Posterior vena cava (tissue), 2 donors: ENCODE measurements at places on chromosomes 12 and 14. TPM values are rescaled to one million over a fixed set of nuclear protein-coding genes. Genes with fewer than 3 reads are reported as not detected.
A peak's percentile ranks its signal among the peaks of the same experiment; 100 is the strongest.

Gene PIK3C2G
- total RNA-seq, result 0.10 TPM

Gene TSPAN19
- total RNA-seq, result not detected

Gene APOF
- not detected for total RNA-seq

Gene SDSL
- total RNA-seq, result 1.1 TPM

Gene SLC2A14
- not detected for total RNA-seq

GRCh38 chr14:105206873-105207272 is 25.8 kb upstream of the NUDT14 start:
- DNase-seq, result no peak

- no peak for DNase-seq
Observed at GRCh38 chr14:47040550-47040949, 389.0 kb upstream of the RPL10L start.

- DNase-seq, result no peak
Observed at GRCh38 chr12:89299931-89300330, 52.4 kb downstream of the DUSP6 start.

GRCh38 chr12:64538121-64538520 is 72.2 kb upstream of the RASSF3 start:
- no peak for DNase-seq

DNA sequence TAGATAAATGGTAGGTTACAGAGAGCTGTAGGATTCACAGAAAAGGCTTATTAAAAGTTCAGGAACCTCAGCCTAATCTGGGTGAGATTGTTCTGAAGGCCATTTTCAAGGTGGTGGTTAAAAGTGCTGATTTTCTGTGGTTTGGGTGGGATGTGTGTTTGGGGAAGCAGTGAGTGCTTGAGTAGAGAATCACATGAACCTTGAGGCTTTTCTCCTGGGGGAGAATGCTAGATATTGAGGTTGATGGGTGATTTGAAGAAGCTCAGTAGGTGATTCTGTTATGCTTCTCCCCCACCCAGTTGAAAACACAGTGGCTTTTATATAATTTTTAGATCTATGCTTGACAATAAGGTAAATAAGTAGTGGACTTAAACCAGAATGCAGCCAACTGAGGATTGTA is 420.9 kb downstream of the PCNX1 start:
- DNase-seq, result no peak

DNA sequence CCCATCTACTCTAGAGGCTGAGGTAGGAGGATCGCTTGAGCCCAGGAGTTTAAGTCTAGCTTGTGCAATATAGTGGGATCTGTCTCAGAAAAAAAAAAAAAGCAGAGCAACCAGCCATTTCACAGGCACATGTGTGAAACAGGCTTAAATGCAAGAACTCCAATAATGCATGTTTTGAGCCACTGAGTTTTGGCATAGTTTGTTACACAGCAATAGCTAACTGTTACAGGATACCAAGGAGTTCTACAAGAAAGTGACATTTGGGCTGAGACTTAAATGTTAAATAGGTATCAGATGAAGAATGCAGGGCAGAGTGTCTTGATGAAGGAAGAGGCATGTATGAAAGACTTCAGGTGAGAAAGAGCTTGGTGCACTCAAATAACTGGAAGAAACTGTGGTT is 240.0 kb upstream of the FOXN3 start:
- no peak for DNase-seq

DNA sequence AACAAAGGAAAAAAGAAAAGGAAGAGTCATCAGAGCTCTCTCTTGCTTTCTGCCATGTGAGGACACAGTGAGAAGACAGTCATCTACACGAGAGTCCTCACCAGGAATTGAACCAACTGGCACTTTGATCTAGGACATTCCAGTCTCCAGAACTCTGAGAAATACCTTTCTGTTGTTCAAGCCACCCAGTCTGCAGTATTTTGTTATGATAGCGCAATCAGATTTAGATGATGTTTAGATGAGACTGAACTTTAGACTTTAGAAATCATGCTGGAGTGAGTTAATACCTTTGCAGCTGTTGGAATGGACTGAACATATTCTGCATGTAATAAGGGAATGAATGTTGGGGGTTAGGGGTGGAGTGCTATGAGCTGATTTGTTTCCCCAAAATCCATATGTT is 28.1 kb upstream of the RAB21 start:
- no peak for DNase-seq

DNA sequence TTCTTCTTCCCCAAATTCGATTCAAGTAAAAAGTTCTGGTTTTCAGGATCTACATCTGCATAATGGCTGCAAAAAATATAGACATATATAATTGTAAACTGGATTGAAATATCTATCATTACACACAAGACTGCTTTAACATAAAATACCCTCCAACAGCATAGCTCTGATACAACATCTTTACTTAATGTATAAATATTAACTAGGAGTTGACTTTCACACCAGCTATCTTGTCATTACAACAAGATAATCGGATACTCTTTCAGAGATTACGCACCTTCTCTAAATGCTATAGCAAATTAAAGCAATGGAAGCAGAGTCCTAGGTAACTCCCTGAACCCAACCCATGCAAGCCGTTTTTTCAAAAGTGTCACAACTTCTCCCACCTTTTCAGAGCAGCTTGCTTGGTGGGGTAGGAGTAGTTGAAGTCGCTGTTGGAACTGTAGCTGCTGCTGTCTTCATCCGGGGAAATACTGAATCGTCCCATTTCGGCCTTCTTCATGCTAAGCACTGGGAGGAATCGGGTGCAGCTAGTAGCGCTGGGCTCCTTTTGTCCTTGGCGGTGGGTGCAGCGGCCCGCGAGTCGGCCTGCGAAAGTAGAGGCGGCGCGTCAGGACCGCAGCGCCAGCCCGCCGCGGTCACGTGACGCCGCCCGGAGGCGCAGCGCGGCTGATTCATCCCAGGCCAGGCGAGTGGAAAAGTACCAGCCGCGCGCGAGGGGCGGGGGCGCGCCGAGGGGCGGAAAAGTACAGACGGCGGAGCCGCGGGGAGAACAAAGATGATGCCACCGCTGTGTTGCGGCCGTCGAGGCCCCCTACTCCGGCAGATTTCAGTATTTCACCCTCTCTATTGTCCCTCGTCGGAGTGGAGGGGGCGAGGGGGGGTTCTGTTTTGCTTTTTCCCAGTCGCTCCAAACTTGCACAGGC is 1.5 kb downstream of the SLC38A2 start:
- peak; percentile 97 for DNase-seq

GRCh38 chr14:77498984-77499527 is 440 bp upstream of the ISM2 start:
- no peak for DNase-seq

- no peak for DNase-seq
Observed at GRCh38 chr12:91868054-91868453, 277.6 kb downstream of the BTG1 start.

GRCh38 chr14:96567289-96567899 is 65.2 kb downstream of the PAPOLA start:
- DNase-seq, result no peak

GRCh38 chr14:74190927-74191575 is 48.2 kb upstream of the VSX2 start:
- DNase-seq, result no peak

- DNase-seq, result peak; percentile 80
Observed at GRCh38 chr14:103273145-103273744, 60.8 kb upstream of the EIF5 start.

DNA sequence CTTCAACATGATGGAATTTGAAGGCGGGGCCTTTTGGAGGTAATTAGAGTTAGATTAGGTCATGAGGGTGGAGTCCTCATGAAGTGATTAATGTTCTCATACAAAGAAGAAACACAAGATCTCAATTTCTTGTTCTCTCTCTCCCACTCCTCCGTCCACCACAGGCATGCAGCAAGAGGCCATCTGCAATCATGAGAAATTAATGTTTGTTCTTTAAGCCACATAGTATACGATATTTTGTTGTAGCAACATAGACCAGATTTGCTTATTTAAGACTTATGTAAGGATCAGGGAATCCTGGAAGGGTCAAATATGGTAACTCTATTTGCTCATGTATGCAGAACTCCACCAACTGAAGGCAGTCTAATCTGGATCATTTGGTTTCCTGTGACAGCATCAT is 429.0 kb downstream of the LRIG3 start:
- no peak for DNase-seq
